ENCODE measurements at places on chromosomes 7 and 10.

DNA sequence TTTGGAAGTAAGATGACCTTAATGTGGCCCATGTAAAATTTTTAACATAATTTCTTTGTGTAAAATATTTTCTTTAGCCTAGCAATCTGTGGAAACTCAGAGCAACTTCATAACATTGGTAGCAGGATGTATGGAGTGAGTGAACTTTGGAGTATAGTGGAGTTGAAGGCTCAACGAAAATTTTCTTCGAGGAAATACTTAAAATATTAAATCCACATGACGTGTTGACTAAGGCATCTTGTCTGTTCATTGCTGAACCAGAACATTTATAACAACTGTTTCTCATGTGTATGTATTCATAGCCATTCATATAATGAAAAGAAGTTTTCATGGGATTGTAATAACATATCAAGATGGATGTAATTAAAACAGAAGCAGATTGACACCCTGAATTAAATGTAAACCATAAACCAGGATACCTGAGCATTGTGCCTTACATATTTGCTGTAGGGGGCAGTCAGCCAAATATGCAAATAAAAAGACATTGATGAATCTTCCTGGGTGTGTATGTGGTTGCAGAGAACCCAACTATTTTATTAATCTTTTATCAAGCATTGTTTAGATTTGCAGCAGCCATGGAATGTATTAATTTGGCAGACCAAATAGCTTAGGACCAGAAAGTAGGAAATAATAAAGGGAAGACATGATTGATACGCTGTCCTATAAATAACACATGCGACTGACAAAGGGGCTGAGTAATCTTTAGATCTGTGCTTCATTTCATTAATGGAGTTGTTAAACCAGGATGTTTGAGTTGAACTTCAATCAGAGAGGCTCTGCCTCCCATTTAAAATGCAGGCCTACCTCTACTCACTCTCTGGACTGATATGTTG is 11.5 kb downstream of the AUTS2 start:
- no peak for DNase-seq

GRCh38 chr10:11189582-11190376 is 172.1 kb downstream of the CELF2 start:
- no peak for DNase-seq

DNA sequence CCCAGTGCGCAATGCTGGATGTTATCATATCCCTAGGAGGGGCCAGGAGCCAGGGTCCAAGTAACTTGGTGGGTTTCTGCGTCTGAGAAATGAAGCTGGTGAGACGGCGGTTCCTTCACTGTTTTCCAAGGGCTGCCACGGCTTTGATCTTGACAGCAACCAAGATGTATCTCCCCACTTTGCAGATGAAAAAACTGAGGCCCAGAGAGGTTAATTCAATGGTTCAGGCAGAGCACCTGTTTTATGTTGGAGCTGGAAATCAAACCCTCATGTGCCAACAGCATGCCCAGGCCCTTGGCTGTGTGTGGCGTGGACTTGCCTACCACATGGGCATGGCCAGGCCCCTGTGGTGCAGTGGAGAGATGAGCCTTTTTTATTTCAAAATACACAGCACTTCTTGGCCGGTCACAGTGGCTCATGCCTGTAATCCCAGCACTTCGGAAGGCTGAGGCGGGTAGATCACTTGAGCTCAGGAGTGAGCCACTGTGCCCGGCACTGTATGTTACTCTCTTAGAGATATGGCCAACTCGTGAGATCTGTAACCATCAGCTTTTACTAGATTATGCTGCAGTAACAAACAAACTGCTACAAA is 225.2 kb upstream of the SH2B2 start:
- no peak for DNase-seq

DNA sequence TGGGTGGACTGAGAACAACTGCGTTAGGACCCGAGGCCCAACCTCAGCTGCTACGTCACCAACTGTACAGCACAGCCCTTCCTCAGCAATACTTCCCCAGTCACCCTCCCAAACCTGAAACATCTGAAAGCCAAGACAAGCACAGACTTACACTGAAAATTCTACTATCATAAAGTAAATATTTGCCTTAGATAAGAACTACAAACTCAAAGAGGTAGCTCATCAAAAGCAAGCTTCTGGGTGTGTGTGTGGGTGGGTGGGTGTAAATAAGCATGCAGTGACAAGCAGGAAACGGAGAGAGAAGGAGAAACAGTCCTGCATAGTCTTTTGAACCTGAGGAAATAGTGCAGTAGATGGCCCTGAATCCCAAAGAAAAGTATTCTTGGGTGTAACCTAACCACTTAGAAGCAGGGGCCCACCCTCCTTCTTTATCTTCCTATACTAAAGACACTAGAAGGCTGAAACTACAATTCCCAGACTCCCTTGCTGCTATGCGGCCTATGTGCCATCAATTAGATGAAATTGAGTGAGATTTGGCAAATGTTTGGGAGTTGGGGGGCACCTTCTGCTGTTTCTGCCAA is 18.7 kb downstream of the SLC25A13 start:
- no peak for DNase-seq

GRCh38 chr7:324011-324410 is 34.0 kb downstream of the FOXL3 start:
- no peak for DNase-seq

- DNase-seq, result peak; percentile 84
These were observed 93.8 kb downstream of the PARD3 start for GRCh38 chr10:34721208-34721840.

GRCh38 chr7:34281260-34281659 is 375.9 kb downstream of the BMPER start:
- no peak for DNase-seq

DNA sequence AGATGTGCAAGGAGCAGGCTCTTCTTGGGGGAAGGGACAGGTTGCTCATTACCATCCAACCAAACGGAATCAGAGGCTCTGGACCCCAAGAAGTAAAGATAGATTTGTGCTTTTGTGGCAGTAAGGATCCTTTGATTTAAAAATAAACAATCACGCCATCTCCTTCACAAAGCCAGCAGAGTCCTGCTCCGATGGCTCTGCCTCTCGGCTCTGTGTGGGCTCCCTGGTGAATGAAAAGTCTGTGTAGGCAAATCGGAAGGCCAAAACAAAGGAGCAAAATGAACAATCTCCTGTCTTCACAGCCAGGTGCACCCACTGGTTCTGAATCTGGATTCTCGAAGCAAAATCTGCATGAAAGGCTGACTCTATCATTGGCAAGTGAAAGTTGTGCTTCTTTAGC is 3.8 kb downstream of the PTPRN2 start:
- DNase-seq, result no peak

GRCh38 chr10:88497913-88498312 is 85.2 kb downstream of the RNLS start:
- DNase-seq, result no peak

DNA sequence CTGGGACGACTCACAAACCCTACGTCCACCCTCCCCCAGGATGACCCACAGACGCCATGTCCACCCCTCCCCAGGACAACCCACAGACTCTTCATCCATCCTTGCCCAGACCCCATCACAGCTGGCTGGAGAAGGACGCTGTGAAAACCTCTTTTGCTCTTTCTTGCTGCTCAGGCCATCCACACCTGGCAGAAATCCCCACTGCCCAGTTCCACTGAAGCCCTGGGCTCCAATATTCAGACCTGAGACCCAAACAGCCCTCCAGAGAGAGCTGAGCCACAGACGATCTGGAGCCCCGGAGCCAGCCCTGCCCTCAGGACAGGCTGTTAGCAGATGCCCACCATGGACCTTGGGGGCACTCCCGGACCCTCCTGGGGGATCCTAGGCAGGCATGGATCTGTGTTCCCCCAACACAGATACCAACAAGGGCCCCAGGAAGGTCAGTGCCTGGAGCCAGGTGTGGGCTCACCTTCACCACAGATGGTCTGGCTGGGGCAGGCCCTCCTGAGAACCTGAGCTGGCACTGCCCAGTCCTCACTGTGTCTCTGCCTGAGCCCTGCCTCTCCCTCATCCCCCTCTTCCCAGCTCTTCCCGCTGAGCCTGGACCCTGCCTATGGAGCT is 226.2 kb downstream of the PTPRN2 start:
- DNase-seq, result no peak

DNA sequence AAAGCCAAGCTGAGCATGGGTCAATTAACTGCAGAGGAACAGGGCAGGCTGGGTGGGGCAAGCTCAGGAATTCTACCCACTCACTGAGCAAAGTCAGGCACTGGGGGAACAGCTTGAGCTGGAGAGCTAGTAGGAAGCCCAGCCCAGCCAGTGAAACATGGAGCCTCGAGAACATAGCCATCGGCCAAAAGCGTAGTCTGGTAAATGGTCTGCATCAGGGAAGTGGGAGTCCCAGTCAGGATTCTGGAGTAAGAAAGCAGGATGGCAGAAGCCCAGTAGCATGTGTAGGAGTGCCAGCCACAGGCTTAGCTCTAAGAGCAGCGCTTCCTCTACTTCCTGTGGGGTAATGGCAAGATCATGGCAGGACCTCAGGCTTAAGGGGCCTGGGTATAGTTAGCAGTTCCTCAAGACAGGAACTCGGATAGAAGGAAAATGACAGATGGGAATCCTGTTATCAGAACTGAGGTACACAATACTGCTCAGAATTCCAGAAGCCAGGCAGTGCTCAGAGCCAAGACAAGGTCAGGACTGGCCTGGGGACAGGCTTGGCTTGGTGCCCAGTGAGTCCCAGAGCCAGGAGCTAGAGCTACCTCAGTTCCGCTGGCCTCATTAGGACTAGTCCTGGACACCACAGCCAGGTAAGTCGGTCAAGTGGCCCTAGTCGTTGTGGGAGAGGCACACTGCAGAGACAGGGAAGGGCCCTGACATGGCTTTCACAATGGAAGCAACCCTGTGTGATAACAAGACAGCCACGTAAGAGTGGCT is 65.4 kb upstream of the MXI1 start:
- DNase-seq, result no peak

- DNase-seq, result no peak
These were observed 69.5 kb upstream of the VOPP1 start for GRCh38 chr7:55641811-55642210.

DNA sequence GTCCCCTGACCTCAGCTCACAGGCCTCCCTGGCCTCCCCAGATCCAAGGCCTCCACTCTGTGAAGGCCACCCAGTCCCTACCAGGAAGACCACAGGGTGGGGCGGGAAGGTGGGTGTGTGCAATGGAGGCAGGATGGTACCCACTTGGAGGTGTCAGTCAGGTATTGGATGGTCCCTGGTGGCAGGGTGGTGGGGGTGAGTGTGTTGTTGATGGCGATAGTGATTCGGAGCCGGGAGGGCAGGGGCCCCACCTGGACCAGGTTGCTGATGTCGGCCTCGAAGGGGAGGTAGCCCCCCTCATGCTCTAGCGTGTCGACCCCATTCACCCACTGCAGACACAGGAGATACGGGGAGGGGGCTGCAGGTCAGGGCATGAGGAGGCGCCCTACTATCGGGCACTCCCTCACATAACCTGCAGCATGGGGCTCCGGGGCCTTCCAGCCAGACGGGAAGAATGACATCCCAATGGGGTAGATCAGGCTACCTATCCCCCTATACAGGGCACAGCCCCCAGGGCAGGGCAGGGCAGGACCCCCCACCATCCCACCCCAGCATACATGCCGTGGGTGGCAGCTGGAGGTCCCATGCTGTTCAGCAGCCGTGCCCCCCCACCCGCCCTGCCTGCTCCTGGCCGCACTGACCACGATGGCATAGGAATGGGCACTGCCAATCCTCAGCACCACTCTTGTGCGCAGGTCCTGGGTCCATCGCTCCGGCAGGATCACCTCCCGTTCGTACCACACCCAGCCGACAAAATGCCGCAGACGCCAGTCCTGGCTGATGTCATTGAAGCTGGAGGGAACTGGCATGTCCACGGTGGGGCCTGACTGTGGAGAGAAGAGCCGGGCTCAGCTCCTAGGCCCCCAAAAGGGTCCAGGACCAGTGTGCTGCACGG is 2.2 kb downstream of the GUSB start:
- no peak for DNase-seq

DNA sequence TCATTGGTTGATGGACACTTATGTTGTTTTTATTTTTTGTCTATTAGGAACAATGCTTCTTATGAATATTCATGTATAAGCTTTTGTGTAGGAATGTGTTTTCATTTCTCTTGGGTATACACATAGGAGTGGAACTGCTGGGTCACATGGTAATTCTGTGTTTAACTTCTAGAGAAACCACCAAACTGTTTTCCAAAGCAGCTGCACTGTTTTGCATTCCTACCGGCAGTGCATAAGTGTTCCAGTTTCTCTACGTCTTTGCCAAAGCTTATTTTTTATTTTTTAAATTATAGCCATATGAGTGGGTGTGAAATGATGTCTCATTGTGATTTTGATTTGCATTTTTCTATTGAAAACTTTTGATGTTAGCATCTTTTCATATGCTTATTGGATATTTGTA is 51.3 kb downstream of the ADK start:
- no peak for DNase-seq

DNA sequence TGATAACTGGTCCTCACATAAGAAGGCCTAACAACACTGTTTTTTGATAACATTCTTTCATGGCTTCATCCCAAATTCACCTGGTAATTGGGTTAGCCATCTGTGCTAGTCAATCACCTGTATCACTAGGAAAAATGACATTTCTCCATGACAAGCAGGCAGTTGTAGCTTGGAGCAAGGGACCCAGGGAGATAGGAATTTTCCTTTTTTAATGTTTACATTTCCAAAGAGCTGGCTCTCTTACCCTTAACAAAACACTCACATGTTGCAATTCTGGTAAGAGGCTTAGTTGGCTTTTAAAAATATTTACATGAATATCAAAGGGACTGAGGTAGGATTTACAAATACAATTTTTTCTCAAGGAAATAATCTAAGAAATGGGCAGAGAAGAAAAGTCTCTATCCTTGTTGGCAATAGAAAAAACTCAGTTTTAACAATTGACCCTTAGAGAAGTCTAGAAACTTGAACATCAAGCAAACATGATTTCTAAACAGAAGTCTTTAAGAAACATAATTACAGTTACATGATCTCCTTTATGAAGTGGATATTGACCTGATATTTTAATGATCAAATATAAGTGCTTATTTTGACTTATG is 16.1 kb upstream of the AKR1C1 start:
- DNase-seq, result no peak

DNA sequence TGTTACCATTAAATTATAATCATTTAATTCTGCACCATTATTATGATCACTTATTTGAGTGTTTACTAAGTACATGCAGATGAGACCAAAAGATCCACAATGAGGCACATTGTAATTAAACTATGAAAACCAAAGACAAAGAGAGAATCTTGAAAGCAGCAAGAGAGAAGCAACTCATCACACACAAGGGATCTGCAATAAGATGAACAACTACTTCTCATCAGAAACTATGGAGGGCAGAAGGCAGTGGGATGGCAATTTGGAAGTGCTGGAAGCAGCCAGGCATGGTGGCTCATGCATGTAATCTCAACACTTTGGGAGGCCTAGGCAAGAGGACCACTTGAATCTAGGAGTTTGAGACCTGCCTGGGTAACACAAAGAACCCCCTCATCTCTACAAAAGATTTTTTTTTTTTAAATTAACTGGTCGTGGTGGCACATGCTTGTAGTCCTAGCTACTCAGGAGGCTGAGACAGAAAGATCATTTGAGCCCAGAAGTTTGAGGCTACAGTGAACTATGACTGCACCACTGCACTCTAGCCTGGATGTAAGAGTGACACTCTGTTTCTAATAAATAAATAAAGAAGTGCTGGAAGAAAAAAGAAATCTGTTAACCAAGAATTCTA is 47.7 kb downstream of the CDK6 start:
- no peak for DNase-seq

GRCh38 chr7:44132039-44132438 is 8.7 kb upstream of the POLD2 start:
- peak; percentile 75 for DNase-seq
